ENCODE measurements at places on chromosomes 6 and 20. TPM values are rescaled to one million over a fixed set of nuclear protein-coding genes. Genes with fewer than 3 reads are reported as not detected.

DNA sequence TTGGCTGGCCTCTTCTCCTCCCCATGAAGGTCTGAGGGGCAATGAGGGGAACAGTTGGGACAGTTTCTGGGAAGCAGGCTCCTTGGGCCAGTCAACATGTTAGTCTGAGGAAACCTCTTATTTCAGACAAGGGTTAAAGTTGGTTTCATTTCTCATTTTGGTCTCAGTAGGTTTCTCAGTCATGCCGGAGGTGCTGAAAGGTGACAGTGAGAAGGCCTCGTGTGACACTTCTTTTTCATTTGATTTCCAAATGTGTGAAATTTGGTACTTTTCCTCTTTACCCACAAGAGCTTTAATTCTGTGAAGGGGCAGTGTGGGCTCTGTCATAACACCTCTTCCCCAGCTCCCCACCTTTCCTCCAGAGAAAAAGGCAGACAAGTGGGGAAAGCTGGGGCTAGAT is 7.5 kb upstream of the GLP1R start:
- DNase-seq = no peak

The HLA-F gene
- total RNA-seq = 7.4 TPM

DNA sequence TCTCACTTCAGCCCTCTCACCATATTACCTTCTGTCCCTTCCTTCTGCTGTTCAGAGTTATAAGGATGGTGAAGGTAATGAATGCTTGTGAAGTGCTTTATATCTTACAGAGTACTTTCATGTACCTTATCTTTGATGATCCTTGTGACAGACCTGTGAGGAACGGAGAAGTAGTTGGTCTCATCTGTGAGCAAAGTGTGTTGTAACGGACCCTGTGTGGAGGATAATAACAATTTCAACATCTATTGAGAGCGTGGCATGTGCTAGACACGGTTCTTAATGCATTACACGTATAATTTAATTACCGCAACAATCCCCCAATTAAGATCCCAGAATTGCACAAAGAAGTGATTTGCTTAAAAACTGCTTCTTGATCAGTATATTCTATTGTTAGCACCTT is 124.6 kb downstream of the ANKS1A start:
- no peak for DNase-seq

DNA sequence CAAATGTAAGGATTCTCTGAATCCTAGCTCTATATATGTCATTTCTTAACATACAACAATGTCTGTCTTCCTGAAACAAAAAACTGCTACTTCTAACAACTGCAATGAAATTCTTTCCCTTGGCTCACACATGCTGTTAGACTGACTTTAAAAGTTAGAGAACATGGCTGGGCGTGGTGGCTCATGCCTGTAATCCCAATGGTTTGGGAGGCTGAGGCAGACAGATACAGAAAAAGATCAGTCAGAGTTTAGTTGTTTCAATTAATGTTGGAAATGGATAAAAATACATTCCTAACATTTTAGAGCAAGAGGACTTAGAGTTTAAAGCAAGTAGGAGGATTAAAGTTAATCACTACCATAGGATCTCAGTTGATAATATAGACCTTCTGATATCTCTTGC is 28.7 kb upstream of the KIAA1586 start:
- DNase-seq = no peak

DNA sequence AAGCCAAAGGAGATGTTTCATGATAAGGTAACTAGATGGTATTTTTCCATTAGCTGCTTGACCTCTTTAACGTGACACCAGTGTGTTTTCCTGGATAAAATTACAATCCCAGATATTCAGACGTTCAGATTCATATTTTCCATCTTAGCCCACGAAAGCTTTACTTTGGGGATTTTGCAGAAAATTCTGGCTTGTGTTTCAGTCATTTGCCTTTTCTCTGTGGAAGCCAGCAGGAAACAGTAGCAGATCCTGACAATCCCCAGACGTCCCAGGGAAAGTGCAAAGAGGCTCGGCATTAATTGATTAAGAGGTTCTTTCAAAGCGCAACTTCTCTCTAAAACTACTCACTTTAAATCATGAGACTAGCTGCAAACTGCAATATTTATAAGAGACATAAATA is 243.6 kb downstream of the UST start:
- DNase-seq = no peak

DNA sequence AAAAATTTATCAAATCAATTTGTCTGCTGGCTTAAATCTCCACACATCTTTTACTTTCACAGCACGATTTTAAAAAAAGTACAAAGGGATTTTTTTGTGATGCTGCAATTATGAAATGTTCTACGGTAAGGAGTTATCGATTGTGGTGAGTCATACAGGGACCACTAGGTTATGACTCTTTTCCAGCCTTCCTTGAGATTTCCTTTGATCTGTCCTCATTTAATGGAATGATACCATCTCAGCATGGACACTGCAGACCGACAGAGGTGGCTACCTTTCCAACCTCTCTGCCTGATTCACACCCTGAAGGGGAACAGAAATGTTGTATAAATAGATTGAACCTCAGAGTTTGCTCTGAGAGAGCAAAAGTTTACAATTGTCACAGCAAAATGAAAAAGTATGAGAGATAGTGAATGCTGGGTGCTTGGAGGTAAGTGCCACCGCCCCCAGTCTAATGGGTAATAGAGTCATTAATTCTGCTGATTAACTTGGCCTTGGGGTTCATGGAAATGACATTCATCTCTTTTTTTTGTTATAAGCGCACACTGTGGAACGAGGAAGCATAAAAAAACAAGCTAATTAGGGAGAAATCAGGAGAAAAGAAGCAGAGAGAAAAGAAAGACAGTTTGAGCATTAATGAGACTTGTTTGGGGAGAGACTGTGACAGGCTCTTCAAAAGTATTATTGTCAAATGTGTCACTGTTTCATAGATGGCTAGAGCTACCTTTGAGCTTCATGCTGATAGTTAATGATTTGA is 306.0 kb downstream of the RNF144B start:
- DNase-seq = no peak

GRCh38 chr6:170186006-170186935 is 104.6 kb downstream of the DLL1 start:
- no peak for DNase-seq

DNA sequence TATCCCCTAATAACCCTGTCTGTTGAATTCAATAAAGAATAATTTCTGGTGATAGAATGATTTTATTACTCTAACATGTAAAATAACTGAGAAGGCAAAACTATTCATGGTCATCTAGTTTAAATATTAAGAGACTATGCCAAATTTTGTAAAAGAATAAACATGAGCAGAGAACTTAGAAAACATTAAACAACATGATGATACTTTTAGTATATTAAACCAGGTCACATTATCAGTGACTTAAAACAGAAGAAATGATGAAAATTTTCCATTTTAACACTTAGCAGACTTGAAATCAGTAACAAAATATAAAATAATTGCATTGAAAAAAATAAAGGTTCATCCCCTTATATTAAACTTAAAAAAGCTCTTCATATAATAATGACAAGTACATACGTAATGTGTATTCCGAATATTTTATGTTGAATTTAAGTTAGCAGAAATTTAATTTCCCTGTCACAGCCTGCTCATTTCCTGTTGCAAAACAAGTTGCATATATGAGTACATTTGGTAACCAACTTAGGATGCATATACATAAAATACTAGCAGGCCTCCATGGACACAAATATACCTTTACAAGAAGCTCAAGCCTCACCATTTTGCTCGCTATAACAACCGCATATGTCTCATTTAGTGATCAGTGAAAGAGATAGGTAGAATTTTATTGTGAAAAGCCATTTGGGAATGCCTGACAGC is 40.6 kb downstream of the DTNBP1 start:
- DNase-seq = no peak

The CST7 gene
- 0.25 TPM for total RNA-seq

The PTGIS gene
- total RNA-seq = 1.9 TPM

The FOXF2 gene
- 0.61 TPM for total RNA-seq

- DNase-seq = no peak
These were observed 331.8 kb downstream of the EPHA7 start for GRCh38 chr6:93087606-93088005.

- DNase-seq = peak; percentile 78
These were observed 49.9 kb downstream of the AIG1 start for GRCh38 chr6:143110572-143110971.

DNA sequence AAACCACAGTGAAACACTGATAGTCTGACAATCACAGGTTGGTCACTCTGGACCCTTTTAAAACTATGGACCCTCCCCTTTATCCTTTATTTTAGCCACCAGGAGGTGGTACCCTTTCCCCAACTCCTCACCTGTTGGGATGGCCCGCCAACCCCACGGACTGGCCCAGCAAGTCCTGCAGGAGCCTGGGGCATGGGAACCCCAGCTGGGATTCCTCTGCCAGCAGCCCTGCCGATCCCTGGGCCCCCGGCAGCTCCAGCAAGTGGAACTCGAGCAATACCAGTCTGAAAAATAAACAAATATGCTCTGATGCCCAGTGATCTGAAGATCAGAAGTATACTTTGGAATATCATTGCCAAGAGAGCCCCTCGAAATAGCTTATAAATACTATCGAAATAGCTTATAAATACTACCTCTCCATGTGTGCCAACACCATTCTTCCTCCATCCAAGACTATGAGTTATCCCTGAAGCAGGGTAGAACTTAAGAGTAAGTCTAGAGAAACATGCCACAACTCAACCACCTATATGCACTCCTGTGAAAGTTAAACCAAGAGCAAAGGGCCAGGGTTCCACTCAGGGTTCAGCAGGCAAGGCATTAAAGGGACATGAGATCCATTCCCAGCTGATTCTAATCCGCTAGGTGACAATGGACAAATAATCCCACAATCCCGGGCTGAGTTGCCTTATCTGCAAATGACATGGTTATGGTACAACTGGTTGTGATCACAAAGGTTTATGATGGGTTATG is 6.8 kb downstream of the SNRPB start:
- DNase-seq = no peak

- DNase-seq = peak; percentile 82
These were observed 96.3 kb downstream of the GMPR start for GRCh38 chr6:16334671-16335070.

- no peak for DNase-seq
These were observed 3.5 kb downstream of the CUL9 start for GRCh38 chr6:43185391-43185985.

The ADGRB3 gene
- 0.87 TPM for total RNA-seq

GRCh38 chr6:321536-322258 is 29.4 kb downstream of the DUSP22 start:
- DNase-seq = no peak

The ANKRD66 gene
- total RNA-seq = not detected

- no peak for DNase-seq
These were observed 1518.1 kb downstream of the GRIK2 start for GRCh38 chr6:102911571-102911970.

The FUCA2 gene
- 64.0 TPM for total RNA-seq

- DNase-seq = no peak
These were observed 226.4 kb upstream of the ZNF217 start for GRCh38 chr20:53819973-53820451.

GRCh38 chr20:36485286-36485685 is 56.0 kb upstream of the MYL9 start:
- no peak for DNase-seq

DNA sequence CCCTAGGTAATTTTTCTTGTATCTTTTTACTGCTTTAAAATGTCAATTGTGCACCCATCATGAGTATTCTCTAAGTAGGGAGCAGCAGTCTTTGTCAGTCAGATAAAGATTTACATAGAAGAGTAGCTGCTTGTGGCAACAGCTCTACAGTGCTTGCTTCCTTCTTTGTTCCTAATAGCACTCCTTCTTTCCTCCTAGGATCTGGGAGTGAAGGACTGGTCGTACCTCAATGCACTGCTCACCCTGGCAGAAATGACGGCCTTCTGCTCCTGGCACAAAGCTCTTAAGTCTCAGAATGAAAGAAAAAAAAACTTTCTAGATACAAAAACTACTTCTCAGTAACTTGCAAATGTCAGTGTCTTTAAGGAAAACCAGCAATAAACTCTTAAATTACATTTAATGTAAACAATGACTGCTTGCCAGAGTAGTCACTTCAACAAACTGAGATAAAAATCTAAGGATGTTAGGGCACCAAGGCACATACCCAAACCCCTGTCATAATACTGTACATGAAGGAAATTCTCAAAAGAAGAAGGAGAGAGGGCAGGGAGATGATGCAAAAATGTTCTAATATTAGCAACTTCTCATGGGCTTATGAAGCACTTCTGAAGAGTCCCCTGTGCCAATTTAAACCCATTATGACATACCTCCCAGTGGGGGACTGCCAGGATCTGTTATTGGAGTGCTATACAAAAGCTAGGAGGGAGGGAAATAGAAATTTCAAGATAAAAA is 34.0 kb downstream of the NCOA6 start:
- peak; percentile 28 for DNase-seq

DNA sequence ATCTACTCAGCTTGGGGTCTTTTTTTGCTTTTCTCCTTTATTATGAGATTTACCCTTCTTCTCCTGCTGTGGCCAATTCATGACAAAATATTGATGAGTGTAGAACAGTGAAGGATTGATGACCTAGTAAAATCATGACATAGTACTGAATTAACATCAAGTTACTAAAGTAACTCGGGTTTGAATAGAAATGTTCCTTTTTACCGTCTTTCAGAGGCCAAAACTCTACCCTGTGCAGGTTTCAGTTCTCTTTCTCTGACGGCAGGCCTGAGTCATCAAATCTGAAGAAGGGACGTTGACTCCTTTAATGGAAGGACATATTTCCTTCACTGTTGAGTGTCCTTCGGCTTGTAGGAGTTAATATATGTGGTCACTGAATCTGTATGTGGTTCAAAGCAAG is 80.7 kb downstream of the RREB1 start:
- DNase-seq = no peak

The LPIN3 gene
- total RNA-seq = 18.0 TPM

DNA sequence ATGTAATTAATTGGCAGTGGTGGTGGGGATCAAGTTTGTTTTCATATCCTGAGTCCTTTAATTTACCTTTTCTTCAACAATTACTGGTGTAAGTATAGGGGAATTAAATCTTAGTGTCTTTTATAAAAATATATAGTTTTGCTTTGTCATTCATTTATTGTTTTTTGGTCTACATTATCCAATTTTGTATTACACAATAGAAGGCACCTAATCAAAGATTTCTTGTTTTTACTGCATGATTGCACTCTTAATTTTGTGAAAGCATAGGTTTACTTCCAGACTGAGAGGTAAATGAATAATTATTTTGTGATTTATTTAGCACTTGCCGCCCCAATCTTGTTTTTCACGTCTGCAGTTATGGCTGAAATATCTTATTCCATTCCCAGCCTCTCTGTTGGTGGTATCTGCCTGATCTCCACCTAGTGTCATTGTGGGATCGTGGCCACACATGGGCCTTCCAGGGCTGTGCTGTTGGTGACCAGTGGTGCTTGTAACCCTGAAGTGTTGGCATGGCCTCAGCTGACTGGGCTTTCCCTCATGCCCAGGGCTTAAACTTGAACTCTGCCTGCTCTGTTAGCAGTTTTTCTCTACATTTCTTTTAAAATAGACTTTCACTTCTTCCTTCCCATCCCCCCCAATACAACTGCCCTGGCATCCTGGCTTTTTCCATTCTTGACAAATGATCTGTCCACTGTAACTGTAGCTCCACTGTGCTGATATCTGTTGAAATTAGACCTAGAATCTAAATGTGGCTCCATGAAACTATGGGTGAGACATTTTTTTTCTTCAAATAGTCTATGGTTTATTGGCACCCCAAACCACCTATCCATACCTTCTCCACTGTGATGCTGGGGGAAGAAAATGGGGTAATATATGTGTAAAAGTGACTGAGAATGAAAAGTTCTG is 24.8 kb downstream of the E2F3 start:
- no peak for DNase-seq
